Brain (organoid and tissue), 16 donors: ENCODE measurements at places on chromosomes 3 and 15.

- DNase-seq = no peak
These were observed 2.9 kb downstream of the MYD88 start for GRCh38 chr3:38141173-38141951.

- DNase-seq = peak; percentile 64
These were observed 382.4 kb downstream of the IL5RA start for GRCh38 chr3:2727610-2728318.

GRCh38 chr15:68874788-68875187 is 54.1 kb upstream of the ANP32A start:
- DNase-seq = no peak

DNA sequence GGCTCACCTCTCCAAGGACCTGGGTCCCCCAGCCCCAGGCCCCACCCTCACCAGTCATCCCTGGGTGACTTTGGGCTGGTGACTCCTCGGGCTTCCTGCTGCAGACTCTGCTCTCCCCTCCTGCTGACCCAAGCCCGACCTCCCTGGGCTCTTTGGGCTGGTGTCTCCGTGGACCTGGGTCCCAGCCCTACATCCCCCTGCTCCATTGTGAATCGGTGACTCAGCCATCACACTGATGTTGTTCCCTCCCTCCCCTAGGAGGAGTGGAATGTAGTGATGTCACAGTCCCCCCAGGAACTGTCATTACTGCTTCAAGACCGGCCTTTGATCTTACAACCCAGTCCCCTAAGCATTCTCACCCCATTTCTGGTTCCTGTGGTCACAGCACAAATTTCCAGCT is 83.7 kb downstream of the ADAMTS7 start:
- DNase-seq = no peak

GRCh38 chr3:173396191-173397041 is 1.1 kb upstream of the NLGN1 start:
- peak; percentile 71 for DNase-seq

GRCh38 chr15:32982001-32982400 is 212.5 kb downstream of the FMN1 start:
- DNase-seq = no peak

DNA sequence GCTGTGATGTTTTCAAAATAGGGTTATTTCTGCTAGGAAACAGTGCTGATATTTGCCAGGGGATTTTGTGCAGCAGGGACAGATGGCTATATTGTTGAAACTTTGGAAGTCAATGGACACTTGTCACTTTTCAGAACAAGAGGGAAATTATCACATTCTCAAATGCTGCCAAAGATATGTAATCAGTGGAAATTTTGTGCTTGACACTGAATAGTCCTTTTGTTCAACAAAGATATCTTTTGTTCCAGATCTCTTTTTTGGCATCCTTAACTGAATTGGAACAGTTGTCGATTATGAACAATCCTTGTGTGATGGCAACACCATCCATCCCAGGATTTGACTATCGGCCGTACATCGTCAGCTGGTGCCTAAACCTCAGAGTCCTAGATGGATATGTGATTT is 7.8 kb downstream of the CEP97 start:
- DNase-seq = no peak

- DNase-seq = no peak
These were observed 2.6 kb downstream of the CYP19A1 start for GRCh38 chr15:51335538-51336410.

DNA sequence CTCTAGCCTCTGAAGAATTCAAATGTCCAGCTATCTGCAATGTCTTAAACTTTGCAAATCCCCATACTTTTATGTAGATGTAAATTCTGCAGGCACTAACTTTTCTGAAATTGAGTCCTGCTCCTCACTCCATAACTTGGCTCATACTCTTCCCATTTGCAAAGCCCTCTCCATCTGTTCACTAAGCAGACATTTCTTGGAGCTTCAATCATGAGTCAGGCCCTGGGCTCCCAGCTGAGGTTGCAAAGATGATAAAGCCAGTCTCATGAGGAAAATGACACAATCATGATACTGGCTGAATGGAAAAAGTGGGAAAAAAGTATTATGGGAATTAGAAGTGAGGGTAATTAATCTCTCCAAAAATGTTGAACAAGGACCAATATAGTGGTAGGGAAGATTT is 507.6 kb downstream of the NR2F2 start:
- DNase-seq = no peak
